ENCODE measurements at places on chromosomes 2 and 18. TPM values are rescaled to one million over a fixed set of nuclear protein-coding genes. Genes with fewer than 3 reads are reported as not detected.
A peak's percentile ranks its signal among the peaks of the same experiment; 100 is the strongest.

DNA sequence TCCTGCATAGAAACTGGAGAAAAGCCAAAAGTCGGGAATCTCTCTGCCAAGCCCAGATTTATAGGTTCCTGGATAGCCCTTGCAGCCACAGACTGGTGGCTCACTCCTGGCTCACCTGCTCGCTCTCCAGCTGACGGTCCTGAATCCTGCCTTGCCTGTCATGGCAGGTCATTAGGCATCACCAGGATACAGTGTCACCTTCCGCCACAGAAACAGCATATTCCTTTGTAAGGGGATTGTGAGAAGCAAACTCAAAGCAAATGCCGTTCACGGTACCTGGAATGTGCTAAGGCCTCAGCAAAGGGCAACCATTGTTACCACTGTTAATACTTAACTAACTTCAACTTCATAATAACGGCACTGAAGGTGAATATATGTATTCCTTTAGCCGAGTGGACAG, 57.1 kb upstream of the GPR45 start:
- H3K4me3 ChIP-seq, result no peak overlapping the region
- H3K27me3 ChIP-seq, result no peaks in the 10 kb centered on the region
- no peaks in the 10 kb centered on the region for H3K4me1 ChIP-seq
- no peaks in the 10 kb centered on the region for H3K36me3 ChIP-seq
- DNase-seq, result no peak

DNA sequence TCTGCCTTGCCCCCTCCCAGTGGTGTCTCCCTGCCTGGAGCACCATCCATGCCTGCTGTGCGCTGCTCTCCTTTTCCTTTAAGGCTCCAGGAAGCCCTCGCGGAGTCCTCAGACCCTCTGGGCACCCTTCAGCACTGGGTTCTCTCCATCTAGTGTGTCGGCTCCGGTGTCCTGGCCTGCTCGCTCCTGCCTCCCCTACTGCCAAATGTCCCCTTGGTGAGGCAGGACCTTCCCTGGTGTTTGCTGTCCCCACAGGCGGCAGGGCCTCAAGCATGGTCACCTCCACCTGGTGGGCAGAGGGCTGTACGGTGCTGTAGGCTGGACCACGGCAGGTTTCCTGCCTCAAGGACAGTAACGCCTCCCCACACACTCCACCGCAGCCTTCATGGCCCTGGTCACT, 90.2 kb downstream of the DGKD start:
- peaks cover 28% of the 10 kb centered on the region for H3K4me1 ChIP-seq
- peaks cover 83% of the 10 kb centered on the region for H3K36me3 ChIP-seq
- H3K27me3 ChIP-seq, result no peaks in the 10 kb centered on the region
- H3K27ac ChIP-seq, result peak overlapping the region; percentile 49
- no peak overlapping the region for H3K4me3 ChIP-seq

Gene TEKT4
- total RNA-seq, result not detected

- no peaks in the 10 kb centered on the region for H3K36me3 ChIP-seq
- no peaks in the 10 kb centered on the region for H3K27me3 ChIP-seq
- DNase-seq, result no peak
- H3K4me1 ChIP-seq, result peaks cover 11% of the 10 kb centered on the region
- no peak overlapping the region for H3K27ac ChIP-seq
These were observed 151.2 kb downstream of the FMNL2 start for GRCh38 chr2:152485954-152486736.

Gene ANKRD62
- total RNA-seq, result not detected

Gene REG1B
- total RNA-seq, result not detected

Gene DSEL
- 6.8 TPM for total RNA-seq

Gene SH3RF3
- 8.8 TPM for total RNA-seq

- no peaks in the 10 kb centered on the region for H3K36me3 ChIP-seq
- no peak overlapping the region for H3K27ac ChIP-seq
- no peak for DNase-seq
- H3K4me1 ChIP-seq, result no peaks in the 10 kb centered on the region
These were observed 153.9 kb downstream of the RNF144A start for GRCh38 chr2:7071154-7071553.

- no peak overlapping the region for H3K27ac ChIP-seq
- no peak for DNase-seq
- no peaks in the 10 kb centered on the region for H3K4me1 ChIP-seq
- H3K36me3 ChIP-seq, result no peaks in the 10 kb centered on the region
These were observed 17.5 kb downstream of the MYO5B start for GRCh38 chr18:50177294-50177992.

DNA sequence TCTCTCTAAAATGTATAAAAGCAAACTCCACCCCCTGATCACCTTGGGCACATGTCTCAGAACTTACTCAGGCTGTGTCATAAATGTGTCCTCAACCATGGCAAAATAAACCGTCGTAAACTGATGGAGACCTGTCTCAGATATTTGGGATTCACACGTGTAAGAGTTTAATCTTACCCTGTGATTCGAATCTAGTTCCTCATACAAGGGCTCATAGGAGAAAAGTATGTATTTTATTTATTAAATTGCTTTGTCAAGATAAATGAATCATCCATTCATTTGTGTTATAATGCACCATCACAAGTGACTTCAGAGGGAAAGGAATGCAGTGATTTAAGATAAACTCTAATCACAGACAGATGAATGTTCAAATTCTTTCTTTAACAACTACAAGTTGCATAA, 712.5 kb upstream of the LRATD1 start:
- H3K27ac ChIP-seq, result no peak overlapping the region
- DNase-seq, result no peak
- no peak overlapping the region for H3K4me3 ChIP-seq
- H3K36me3 ChIP-seq, result no peaks in the 10 kb centered on the region
- no peaks in the 10 kb centered on the region for H3K27me3 ChIP-seq

DNA sequence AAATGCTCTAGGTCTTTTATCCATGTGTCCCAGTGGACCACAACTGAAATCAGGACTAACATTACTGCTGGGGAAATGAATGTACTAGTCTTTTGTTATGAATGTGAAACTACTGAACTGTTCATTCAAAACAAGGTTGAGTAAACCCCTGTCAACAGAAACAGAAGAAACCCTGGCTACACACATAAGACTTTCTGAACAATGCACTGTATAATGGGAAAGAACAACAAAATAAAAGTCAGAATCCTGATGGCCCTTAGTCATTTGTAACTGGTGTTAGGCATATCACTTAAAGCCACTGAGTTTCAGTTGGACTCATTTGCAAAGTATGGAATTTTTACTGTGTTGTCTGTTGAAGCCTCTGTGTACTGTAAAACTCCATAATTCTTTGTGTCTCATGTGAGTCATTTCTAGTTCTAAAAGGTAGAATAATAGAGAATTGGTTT, 77.0 kb upstream of the UBXN4 start:
- no peak overlapping the region for H3K4me3 ChIP-seq
- H3K27me3 ChIP-seq, result no peaks in the 10 kb centered on the region
- DNase-seq, result no peak
- peaks cover 3% of the 10 kb centered on the region for H3K36me3 ChIP-seq
- H3K4me1 ChIP-seq, result no peaks in the 10 kb centered on the region

Gene MSGN1
- total RNA-seq, result not detected

- H3K36me3 ChIP-seq, result no peaks in the 10 kb centered on the region
- no peak overlapping the region for H3K27ac ChIP-seq
- DNase-seq, result no peak
These were observed 610.4 kb downstream of the ERBB4 start for GRCh38 chr2:211928201-211928600.

DNA sequence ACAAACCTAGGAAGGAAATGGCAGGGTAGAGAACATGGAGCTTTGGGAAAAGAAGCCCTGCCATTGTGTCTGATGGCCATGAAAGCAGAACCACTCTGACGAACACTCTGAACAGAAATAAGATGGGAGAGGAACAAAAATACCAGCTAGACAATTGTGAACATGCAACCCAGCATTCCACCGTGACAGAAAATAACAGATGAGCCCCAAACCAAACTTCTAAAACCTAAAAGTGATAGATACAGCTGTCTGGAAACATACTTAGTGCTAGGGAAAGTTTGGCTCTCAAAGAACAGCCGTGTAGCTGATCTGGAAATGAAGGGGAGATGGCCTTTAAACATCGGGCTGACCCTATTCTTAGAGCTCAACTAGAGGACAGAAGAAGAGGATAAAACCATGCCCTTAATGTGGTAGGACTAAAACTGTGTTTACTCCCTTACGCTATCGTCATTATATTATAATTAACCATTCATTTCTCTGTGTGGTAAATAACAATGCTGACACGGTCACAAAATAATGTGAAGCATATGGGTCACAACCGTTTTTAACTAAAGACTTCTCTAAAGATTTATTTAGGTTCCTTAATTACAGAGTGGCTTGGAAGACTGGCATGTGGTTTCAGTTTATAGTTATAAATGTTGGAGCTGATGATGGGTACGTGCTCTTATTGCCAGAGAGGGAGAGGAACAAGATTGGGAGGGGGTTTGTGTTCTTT, 80.6 kb downstream of the MYO1B start:
- DNase-seq, result no peak
- H3K4me1 ChIP-seq, result peaks cover 7% of the 10 kb centered on the region
- no peaks in the 10 kb centered on the region for H3K36me3 ChIP-seq
- no peaks in the 10 kb centered on the region for H3K27me3 ChIP-seq
